ENCODE measurements at places on chromosomes 3 and 15.

DNA sequence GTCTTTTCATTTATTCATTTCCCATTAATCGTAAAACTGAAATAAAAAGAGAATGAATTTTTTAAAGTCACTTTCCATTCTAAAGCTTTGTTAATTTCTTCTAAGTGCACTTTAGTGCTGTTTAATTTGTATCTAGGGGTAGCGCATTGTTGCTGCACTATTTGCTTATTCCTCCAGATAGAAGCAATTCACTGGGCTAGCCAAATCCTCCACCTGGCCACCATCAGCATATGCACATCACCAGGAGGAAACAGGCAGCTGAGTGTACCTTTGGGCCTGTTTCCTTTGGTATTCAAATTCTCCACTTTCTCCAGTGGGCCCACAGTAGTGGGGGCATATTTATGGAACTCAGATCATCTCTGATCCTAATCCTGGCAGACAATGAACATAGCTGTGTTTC, 29.8 kb upstream of the CPB1 start:
- DNase-seq = no peak

- DNase-seq = no peak
Observed at GRCh38 chr3:67075295-67075694, 77.2 kb downstream of the KBTBD8 start.

DNA sequence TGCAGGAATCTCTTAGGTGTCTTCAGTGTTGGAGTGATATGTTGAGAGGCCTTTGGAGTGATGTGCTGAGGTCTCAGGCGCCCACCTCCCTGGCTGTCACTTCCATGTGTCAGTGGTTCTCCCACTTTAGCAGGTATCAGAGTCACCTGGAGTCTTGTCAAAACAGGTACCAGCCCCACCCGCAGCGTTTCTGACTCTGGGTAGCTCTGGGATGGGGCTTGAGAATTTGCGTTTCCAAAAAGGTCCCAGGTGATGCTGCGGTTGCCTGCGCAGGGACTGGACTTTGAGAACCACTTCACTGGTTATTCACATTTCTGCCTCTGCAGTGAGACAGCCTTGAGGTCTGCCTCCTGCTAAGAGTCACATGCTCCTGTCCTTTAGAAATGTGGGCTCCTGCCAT, 15.5 kb downstream of the UMPS start:
- no peak for DNase-seq

- no peak for DNase-seq
Observed at GRCh38 chr15:42695527-42696071, 41.3 kb downstream of the CDAN1 start.

DNA sequence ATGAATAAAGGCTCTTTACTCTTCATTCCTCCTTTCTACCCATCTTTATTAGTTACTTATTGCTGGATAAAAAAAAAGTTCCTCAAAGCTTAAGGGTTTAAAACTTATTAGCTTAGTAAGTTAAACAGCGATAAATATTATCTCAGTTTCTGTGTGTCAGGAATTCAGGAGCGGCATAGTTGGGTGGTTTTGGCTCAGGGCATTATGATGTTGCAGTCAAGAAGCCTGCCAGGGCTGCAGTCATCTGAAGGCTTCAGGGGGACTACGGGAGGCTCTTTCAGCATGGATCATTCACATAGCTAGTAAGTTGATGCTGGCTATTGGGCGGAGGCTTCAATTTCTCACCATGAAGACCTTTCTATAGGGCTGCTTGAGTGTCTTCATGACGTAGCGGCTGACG, 1.9 kb upstream of the DLG1 start:
- no peak for DNase-seq

DNA sequence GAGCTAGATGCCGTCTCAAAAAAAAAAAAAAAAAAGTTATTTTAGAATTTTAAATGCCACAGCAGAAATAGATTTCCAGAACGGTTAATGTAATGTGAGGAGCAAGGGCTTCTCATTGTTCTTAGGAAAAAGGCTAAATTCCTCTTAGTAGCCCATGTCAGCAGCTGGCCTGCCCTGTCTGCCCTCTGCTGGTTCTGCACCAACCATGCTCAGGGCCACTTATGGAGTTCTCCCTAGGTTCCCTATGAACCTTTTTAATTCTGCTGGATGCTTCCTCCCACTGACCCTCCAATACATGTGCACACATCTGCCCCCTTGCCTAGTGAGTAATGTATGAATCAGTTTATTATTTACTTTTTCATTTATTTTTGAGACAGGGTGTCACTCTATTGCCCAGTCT, 32.2 kb upstream of the DPPA4 start:
- no peak for DNase-seq

- DNase-seq = no peak
Observed at GRCh38 chr3:71099997-71100719, 483.4 kb downstream of the FOXP1 start.

DNA sequence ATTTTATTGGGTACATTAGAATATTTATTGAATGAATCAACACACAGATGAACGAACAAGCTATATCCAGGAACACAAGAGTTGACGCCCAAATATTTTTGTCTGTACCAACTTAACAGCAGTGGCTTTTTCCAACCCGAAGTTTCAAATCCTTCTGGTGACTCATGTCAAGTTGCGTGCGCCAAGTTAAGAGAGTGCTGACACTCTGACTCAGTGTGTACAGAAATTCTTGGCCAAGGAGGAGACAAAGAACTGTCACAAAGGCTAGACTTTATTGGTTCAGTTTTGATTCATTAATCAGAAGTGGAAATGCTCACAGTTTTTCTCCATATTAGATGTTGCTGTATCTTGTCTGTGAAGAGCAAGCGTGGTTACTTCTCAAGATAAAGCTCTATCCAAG, 59.6 kb upstream of the TSC22D2 start:
- no peak for DNase-seq

- no peak for DNase-seq
Observed at GRCh38 chr3:32607522-32607921, 36.9 kb upstream of the DYNC1LI1 start.

GRCh38 chr15:74438721-74439316, 5.1 kb upstream of the SEMA7A start:
- DNase-seq = peak; percentile 33

GRCh38 chr3:57892423-57892822, 115.8 kb upstream of the FLNB start:
- DNase-seq = no peak

- DNase-seq = no peak
Observed at GRCh38 chr3:108092501-108092900, 1.7 kb upstream of the CD47 start.

DNA sequence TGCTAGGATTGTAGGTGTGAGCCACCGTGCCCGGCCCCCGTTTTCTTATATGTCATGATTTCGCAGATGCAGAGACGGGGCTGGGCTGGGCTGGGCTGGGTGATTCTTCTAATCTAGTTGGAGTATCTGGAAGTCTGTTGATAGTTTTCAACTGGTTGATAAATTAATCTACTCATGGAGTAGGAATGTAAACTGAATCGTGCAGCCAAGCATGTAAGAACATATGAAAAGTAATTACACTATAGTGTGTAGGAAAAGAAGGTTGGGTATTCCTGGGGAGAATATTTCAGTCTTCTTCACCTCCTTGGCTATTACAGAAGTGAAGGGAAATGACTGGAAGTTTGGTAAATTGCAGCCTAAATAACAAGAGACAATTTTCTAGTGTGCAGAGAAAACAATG, 82.6 kb upstream of the MAGI1 start:
- DNase-seq = no peak

- DNase-seq = no peak
Observed at GRCh38 chr3:81005992-81006391, 755.5 kb downstream of the GBE1 start.

- no peak for DNase-seq
Observed at GRCh38 chr15:44438402-44438801, 11.0 kb downstream of the CTDSPL2 start.

GRCh38 chr3:194522579-194523046, 35.8 kb upstream of the ATP13A3 start:
- DNase-seq = no peak

- DNase-seq = no peak
Observed at GRCh38 chr3:164679245-164679644, 399.1 kb downstream of the SI start.

GRCh38 chr3:129657261-129658046, 51.0 kb upstream of the PLXND1 start:
- no peak for DNase-seq

GRCh38 chr15:38080651-38081275, 146.3 kb downstream of the TMCO5A start:
- no peak for DNase-seq

GRCh38 chr3:40845916-40846315, 321.2 kb downstream of the ZNF621 start:
- DNase-seq = no peak

DNA sequence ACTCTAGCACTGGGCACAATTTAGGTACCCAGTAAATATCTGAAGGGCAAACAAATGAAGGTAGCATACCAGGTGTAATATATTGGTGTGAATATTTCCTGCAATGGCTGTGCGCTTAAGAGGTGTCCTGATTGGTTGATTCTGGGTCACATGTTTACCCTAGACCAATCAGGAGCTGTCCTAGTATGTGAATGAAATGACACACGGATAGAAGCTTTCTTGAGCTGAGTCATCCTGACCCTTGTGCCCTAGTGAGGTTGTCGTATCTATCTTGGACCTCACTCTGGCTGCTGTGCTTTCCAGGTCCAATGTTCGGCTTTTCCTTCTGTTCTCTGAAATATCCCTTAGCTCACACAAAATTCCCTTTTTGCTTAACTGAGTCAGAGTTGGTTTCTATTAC, 58.1 kb upstream of the FOXP1 start:
- no peak for DNase-seq

DNA sequence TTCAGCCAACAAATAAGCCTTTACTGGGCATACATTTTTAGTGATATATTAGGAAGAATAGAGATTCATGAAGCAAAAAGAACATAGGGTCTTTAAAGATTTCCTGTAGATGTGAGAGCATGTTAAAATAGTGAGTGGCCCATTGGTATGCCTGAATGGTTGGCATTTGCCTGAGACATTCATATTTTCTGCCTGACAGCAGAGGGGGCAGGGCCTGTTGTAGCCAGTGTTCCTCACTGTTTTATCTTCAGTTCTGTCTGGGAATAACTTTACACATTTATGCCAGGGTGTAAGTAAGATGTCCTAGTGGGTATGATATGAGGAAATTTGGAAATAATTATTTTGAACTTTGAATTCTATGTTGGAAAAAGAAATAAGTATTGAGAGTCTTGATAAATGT, 704.7 kb upstream of the ARPP21 start:
- no peak for DNase-seq

GRCh38 chr3:27616031-27616430, 106.1 kb downstream of the EOMES start:
- no peak for DNase-seq

- no peak for DNase-seq
Observed at GRCh38 chr15:57598346-57598745, 6.6 kb downstream of the MYZAP start.

DNA sequence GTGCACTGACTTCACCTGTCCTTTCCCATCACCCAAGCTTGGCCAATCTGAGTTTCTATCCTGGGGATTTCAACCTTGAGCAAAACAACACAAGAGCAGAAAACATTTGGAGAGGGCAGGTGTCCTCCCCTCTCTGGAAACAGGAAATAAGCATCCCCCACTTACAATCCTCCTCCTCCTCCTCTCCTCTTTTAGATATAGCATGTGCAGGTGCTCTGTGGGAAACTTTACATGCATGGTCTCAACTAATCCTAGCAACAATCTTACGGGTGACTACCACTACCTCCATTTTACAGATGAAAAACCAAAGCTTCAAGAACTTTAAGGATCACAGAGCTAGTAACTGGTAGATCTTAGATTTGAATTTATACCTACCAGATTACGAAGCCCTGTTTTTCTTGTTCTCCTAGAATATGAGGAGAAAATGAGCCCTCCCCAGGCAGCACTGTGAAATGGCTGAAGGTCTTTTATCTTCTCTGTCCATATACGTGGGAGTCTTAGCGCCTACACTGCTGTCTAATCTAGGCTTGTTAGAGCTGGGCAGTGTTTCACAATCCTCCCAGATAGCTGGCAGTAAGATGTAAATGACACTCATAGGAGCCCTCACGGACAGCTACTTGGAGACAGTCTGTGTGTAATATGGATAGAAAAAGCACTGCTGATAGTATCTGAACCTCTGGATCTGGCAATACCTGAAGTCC, 301.2 kb upstream of the PROK2 start:
- DNase-seq = no peak

- DNase-seq = no peak
Observed at GRCh38 chr3:132407025-132407424, 10.3 kb upstream of the DNAJC13 start.

- no peak for DNase-seq
Observed at GRCh38 chr3:78697426-78697825, 1070.4 kb downstream of the ROBO1 start.

GRCh38 chr3:52715714-52716305, 9.9 kb downstream of the SPCS1 start:
- no peak for DNase-seq
